ENCODE measurements at places on chromosomes 1 and 21.
A peak's percentile ranks its signal among the peaks of the same experiment; 100 is the strongest.

- peak; percentile 3 for DNase-seq
Observed at GRCh38 chr1:29706936-29707335, 470.6 kb downstream of the PTPRU start.

- DNase-seq, result no peak
Observed at GRCh38 chr1:12087797-12088314, 24.8 kb downstream of the TNFRSF8 start.

GRCh38 chr1:77514921-77515776, 167.3 kb downstream of the ZZZ3 start:
- no peak for DNase-seq

- no peak for DNase-seq
Observed at GRCh38 chr1:191174298-191174697, 696.6 kb upstream of the BRINP3 start.

DNA sequence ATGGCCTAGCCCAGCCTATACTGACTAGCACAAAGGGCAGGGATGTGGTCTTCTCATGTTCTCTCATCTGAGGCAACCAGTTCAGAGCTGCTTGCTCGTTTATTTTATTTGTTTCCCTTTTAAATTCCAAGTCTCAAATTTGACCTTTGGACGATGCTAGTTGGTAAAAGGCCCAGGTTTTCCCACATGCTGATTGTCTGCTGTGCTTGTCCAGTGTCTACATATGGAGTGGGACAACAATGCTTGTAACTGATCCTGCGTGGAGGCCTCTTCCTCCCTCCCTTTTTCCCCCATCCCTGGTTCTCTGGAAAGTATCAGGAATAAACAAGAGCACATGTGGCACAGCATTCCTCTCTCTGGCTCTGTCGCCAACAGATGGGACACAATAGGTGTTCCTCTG, 34.0 kb upstream of the BEND5 start:
- no peak for DNase-seq

- no peak for DNase-seq
Observed at GRCh38 chr1:38456531-38456876, 403.1 kb downstream of the RRAGC start.

GRCh38 chr21:36786186-36786585, 87.3 kb downstream of the SIM2 start:
- no peak for DNase-seq

DNA sequence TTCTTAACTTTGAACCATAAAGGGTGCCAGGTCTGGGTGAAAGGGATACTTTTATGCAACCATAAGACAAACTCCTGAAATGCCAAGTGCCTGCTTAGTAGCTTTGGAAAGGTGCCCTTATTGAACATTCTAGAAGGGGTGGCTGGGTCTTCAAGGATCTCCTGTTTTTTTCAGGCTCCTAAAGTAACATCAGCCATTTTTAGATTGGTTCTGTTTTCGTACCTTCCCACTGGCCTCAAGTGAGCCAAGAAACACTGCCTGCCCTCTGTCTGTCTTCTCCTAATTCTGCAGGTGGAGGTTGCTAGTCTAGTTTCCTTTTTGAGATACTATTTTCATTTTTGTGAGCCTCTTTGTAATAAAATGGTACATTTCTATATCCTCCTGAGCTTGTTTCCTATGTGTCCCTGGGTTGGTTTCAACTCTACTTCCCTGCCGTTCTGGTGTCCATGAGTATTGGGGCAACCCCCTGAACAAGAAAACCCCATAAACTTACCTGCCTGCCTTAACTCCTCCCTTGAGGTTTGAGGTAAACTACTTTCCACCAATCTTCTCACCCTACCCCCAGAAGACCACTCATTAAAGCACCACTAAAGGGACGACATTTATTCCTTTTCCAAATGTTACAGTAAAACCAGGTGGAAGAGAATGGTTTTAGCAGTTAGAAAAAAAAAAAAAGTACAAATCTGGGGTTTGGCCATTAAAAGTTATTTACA, 2.6 kb downstream of the MARCKSL1 start:
- DNase-seq, result peak; percentile 64

GRCh38 chr1:209761011-209761635, 5.3 kb downstream of the TRAF3IP3 start:
- DNase-seq, result no peak

DNA sequence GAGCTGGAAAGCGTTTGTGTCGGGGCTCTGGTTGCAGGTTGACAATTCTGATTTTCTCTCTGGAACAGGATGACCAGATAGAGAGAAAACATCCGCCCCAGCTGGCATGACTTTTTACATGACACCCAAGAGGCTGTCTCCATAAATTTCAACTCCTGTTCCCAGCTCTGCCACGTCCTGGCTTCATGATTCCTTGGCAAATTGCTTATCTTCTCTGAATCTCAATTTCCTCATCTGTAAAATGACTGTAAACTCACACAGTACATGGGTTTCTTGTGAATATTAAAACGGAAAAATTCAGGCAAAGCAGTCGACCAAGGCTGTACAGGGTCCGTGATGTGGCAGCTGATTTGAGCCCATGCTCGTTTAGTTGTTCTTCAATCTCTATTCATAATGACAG, 572.7 kb downstream of the AJAP1 start:
- no peak for DNase-seq

- no peak for DNase-seq
Observed at GRCh38 chr1:92619466-92620189, 132.9 kb upstream of the GFI1 start.

DNA sequence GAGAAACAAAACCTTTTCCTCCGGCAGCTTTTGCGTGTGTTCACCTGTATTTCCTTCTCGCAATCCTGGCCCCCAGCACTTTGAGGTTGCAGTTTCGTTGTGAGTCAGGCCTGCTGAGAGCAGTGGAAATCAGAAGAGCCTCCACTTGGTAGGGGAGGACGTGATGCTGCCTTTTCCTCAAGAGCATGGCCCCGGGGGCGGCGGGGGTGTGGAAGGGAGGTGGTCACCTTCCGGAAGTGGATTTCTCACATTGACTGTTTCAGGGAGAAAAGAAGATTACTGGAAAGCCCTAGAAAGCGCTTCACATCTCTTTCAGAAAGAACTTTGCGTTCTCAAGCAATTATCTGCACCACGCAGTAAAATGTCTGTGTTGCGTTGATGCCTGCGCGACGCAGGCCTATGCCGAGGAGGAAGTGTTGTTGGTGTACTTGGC, 12.2 kb upstream of the IL10 start:
- DNase-seq, result no peak

DNA sequence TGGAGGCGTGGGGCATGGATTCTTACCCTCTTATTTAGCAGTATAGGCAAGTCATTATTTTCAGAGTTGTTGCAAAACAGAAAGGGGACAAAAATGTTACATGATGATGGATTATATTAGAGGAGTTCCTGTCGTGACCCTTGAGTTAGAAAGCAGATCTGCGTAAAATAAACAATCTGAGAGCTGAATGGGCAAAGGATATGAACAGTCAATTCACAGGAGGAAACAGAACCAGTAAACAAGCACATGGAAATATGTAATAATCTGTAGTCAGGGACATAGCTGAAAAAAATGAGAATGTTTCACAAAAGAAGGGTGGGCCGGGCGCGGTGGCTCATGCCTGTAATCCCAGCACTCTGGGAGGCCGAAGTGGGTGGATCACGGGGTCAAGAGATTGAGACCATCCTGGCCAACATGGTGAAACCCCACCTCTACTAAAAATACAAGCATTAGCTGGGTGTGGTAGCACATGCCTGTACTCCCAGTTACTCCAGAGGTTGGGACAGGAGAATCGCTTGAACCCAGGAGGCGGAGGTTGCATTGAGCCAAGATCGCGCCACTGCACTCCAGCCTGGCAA, 20.9 kb downstream of the RCAN1 start:
- no peak for DNase-seq

DNA sequence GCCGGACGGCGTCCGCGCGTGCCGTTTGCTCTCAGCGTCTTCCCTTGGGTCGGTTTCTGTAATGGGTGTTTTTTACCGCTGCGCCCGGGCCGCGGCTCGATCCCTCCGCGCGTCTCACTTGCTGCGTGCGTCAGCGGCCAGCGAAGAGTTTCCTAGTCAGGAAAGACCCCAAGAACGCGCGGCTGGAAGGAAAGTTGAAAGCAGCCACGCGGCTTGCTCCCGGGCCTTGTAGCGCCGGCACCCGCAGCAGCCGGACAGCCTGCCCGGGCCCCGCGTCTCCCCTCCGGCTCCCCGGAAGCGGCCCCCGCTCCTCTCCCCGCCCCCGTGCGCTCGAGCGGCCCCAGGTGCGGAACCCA, 159.8 kb downstream of the RUNX1 start:
- DNase-seq, result peak; percentile 47

DNA sequence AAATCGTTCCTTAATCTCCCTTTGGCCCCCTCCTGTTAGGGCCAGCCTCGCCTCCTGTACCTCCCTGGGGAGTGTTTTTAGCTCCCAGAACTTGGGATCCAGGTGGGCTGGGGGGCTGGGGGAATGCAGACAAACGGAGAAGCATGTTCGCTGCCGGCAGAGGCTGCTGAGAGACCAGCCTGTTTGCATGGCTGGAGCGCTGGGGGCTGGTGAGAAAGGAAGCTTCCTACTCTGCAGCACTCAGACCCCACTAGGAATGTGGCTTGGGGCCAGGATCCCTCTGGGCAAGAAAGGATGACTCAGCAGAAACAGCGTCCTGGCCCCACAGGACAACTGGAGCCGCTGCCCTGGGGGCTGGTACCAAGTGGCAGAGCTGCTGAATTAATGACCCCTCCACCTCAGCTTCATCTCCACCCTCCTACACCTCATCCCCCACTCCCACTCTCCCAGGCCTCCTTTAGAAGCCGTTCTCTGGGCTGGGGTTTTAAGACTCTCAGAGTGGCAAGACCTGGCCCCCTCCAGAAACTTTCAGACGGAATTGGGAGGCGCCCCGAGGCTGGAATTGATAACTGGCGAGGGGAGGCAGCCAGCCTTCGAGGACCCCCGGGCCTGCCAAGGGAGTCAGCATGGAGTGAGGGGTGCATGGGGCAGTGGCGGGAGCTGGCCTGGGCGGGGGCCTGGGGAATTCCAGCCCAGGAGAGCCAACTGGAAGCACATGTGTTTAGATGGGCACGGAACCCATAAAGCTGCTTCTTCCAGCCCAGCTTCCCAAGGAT, 28.5 kb upstream of the EPS8L3 start:
- peak; percentile 96 for DNase-seq

- DNase-seq, result no peak
Observed at GRCh38 chr1:20494609-20495311, 8.8 kb upstream of the CAMK2N1 start.

- DNase-seq, result no peak
Observed at GRCh38 chr1:46532095-46532494, 19.4 kb downstream of the KNCN start.

GRCh38 chr1:35284852-35285251, 16.3 kb downstream of the ZMYM4 start:
- no peak for DNase-seq

GRCh38 chr1:245209658-245210435, 55.1 kb downstream of the KIF26B start:
- no peak for DNase-seq

DNA sequence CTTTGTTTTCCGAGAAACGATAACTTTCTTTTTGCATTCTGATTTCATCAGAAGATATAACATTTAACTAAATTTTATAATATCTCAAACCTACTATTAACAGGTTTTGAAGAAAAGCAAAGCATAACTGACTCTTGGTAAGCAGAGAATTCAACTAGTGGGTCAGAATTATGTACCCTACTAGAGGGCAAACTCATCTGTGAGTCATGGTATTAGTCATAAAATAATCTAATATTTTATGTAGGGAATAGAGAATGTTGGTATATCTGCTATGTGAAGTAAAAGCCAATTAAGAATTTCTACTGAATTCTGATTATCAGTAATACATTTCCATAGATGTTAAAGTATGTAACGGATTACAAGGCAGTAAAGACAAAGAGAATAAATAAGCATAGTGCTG, 56.8 kb downstream of the USP1 start:
- DNase-seq, result no peak

DNA sequence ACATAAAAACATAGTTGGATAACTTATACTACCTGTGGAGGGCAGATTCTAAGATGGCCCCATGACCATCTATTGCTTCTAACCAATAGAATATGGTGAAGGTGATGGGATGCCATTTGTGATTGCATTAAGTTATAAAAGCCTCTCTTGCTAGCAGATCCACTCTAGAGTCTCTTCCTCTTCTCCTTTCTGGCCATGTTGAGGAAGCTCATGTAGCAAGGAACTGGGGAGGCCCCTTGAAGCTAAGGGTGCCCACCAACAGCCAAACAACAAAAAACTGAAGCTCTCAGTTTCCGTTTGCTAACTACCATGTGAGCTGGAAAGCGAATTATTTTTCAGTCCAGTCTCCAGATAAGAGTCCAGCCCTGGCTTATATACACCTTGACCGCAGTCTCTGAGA, 16.0 kb upstream of the AGO1 start:
- no peak for DNase-seq

- no peak for DNase-seq
Observed at GRCh38 chr1:9728451-9729295, 77.1 kb downstream of the PIK3CD start.

- no peak for DNase-seq
Observed at GRCh38 chr1:116945421-116945820, 35.7 kb downstream of the PTGFRN start.

GRCh38 chr21:23886828-23887724, 1720.2 kb downstream of the MRPL39 start:
- DNase-seq, result no peak

- no peak for DNase-seq
Observed at GRCh38 chr1:4526747-4527146, 127.7 kb upstream of the AJAP1 start.

DNA sequence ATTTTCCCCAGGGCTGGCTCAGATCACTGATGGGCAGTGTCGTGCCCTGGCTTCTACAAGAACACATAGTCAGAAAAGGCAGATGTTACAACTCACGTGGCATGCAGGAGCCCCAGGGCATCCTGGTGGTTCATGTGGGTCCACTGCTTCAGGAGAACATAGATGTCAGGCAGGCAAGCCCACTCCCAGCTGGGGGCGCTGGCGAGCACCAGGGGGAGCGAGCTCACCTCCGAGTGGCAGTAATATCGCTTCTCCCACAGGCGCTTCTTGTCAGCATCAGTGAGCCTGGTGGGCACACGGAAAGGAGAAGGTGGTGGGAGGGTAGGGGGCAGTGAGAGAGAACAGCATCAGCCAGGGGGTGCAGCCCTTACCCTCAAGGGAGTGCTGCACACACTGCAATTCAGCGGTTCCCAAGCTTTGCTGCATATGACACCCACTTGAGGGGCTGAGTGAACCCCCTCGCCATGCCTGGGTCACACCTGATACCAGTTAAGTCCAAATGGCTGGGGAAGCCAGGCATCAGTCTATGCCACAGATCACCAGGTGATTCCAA, 34.3 kb upstream of the PPP1R15B start:
- DNase-seq, result no peak

GRCh38 chr1:30505853-30506252, 217.5 kb downstream of the MATN1 start:
- DNase-seq, result no peak

GRCh38 chr1:14945132-14946010, 208.2 kb upstream of the TMEM51 start:
- no peak for DNase-seq

GRCh38 chr1:203771901-203772301, 6.9 kb downstream of the LAX1 start:
- no peak for DNase-seq

GRCh38 chr1:46611691-46612221, 4.9 kb downstream of the MOB3C start:
- peak; percentile 10 for DNase-seq

- DNase-seq, result no peak
Observed at GRCh38 chr1:72606216-72606810, 324.0 kb upstream of the NEGR1 start.

Data from thyroid gland (tissue), 4 donors.